Muscle of leg (tissue), 16 donors: ENCODE measurements at places on chromosomes 13 and 19.

GRCh38 chr19:10568062-10568825, 535 bp downstream of the CDKN2D start:
- peak; percentile 50 for DNase-seq

DNA sequence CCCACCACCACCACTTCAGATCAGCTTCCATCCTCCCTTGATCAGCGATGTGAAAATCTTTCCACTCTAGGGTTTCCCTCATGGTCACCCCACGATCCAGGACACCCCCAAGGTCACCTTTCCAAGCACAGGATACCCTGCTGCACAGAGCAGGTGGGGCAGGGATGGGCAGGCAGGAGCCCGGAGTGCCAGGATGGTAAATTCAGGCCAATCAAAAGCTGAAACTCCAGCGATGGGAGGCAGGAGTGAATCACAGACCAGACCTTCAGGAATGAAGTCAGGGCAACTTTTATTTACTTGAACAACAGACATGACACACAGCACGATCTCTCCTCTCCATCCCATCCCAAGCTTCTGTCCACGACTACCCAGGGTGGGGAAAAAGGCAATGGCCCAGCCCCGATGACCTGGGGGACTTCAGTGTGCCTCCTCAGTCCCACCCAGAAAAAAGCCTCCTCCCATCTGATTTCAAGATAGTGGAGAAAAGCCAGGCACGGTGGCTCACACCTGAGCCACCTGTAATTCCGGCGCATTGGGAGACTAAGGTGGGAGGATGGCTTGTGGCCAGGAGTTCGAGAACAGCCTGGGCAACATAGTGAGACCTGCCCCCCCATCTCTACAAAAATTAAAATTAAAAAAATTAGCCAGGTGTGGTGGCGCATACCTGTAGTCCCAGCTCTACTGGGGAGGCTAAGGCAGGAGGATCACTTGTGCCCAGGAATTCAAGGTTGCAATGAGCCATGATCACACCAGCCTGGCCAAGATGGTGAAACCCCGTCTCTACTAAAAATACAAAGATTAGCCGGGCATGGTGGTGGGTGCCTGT, 39.2 kb downstream of the ZSWIM4 start:
- DNase-seq: no peak

DNA sequence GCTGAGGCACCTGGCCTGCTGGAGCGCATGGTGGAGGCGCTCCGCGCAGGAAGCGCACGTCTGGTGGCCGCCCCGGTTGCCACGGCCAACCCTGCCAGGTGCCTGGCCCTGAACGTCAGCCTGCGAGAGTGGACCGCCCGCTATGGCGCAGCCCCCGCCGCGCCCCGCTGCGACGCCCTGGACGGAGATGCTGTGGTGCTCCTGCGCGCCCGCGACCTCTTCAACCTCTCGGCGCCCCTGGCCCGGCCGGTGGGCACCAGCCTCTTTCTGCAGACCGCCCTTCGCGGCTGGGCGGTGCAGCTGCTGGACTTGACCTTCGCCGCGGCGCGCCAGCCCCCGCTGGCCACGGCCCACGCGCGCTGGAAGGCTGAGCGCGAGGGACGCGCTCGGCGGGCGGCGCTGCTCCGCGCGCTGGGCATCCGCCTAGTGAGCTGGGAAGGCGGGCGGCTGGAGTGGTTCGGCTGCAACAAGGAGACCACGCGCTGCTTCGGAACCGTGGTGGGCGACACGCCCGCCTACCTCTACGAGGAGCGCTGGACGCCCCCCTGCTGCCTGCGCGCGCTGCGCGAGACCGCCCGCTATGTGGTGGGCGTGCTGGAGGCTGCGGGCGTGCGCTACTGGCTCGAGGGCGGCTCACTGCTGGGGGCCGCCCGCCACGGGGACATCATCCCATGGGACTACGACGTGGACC, 9.7 kb upstream of the STRN4 start:
- no peak for DNase-seq

- no peak for DNase-seq
Observed at GRCh38 chr13:112165712-112166111, 98.8 kb downstream of the SOX1 start.

GRCh38 chr13:35139591-35139990, 197.5 kb downstream of the NBEA start:
- DNase-seq: no peak

DNA sequence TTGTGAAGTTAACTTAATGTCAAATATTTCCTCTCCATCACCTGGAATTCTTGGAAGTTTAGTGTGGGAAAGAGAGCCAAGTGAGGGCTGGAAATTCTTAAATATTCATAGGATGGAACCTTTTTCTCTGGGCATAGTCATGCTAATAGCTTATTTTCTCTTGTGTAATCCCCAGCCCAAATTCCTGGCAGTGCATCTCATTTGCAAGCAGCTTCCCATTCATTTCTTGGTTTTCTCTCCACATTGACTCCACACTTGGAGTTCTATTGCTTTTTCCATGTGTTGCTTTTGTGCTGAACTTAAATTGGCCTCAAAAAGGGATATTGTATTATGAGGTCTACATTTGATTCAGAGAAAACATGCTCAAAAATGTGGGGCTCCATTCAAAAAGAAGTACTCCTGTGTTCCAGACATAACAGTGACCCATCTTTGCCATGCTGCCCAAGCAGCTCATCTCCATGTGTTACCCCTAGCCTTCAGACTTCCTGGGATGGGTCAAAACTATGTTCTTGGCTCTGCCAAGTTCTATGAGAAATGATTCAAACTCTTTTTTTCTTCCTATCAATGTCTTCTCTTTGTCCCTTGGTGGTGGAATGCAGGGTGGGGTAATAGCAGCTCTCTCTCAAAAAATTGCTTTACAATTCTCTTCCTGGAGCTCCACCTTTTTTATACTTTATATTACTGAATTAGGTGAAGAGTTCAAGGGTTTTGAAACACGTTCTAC, 2471.5 kb downstream of the PCDH9 start:
- peak; percentile 85 for DNase-seq

GRCh38 chr19:16620018-16620417, 8.0 kb downstream of the MED26 start:
- DNase-seq: peak; percentile 54
